ENCODE measurements at places on chromosomes 3 and 15.

DNA sequence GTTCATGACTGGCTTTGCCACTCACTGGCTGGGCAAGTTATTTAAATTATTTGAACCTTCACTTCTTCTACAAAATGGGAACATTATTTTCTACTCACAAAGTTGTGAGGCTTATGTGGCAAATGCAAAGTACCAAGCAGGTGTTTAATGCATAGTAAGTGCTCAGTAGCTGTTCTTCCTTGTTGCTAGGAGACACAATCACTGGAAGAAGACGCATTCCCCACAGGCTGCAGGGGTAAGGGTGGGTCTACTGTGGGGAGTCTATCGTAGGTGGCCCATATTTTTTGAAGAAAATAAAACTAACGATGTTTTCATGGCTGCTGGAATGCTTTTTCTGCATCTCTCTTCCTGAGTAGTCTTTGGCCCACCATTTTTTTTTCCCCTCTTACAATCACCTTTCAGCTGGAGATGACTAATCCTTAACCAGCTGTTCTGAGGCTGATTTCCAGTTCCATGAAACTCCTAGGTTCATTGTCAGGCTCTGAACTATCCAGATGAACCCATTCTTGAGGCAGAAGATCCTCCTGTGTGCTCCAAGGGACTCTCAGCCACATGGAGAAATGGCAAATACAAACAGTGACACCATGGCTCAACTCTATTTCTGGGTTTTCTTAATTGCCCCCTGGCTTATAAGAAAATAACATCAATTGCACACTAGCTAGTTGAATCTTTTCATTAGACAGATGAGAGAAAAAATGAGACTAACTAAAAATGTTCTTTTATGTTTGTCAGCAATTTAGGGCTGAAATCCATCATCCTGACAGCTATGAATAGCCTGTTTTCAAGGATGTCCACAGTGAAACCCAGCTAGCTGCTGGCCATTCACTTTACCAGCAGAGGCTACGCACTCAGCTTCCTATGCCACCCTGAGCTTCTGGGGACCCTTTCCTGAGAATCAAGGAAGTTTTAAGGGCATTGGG, 108.3 kb upstream of the ETV5 start:
- DNase-seq: no peak

DNA sequence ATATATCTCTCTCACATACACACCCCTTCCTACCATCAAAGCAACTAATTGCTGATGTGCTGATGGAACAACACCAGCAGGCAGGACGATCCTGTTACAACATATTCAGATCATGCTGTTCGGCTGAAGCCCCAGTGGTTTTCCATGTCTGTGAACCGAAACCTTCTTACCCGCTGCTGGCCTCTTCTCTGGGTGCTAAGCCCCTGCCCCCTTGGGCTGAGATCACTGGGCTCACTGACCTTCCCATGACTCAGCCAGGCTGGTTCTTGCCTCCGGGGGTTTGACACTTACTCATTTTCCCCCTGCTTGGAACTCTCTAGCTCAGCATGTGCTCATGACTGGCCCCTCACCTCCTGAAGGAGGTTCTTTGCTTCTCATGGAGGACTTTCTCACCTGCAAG, 122.0 kb upstream of the RGMA start:
- DNase-seq: no peak

- no peak for DNase-seq
Measured at GRCh38 chr3:24123596-24123995, 178.5 kb downstream of the NR1D2 start.

- no peak for DNase-seq
Measured at GRCh38 chr3:174441588-174442301, 417.4 kb upstream of the NAALADL2 start.

GRCh38 chr3:47868306-47868705, 65.4 kb downstream of the DHX30 start:
- DNase-seq: no peak

- no peak for DNase-seq
Measured at GRCh38 chr15:57647071-57647790, 55.5 kb downstream of the MYZAP start.

DNA sequence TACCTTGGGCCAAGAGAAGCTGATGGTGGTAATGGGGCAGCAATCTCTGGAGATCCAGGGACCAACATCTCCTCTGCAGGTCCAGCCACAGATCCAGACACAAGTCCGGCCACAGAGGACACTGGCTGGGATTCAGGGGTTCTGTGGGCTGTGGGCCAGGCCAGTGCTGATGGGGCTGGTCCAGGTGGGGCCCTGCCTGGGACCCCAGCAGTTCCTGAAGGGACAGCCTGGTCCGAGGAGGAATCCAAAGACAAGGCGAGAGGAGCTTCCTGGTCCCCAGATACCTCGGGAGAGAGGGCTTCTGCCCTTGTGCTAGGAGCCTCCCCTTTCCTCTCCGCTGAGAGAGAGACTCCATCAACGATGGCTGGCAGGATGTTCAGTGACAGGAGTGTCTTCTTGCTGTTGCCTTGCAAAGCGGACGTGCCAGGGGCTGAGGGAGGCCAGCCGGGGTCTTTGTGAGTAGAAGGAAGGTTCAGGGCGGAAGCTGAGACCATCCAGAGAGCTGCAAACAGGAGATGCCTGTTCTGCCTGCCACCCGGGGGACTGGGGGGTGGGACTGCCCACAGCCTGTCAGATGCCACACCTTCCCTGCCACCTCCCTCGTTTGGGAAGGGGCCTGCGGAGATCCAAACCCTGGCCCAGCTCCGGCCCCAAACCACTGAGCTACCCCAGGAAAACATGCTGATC, 24.5 kb upstream of the GOLGA6C start:
- DNase-seq: no peak

- no peak for DNase-seq
Measured at GRCh38 chr3:181252631-181253030, 263.1 kb upstream of the DNAJC19 start.

GRCh38 chr3:48595526-48596121, 495 bp upstream of the COL7A1 start:
- no peak for DNase-seq

GRCh38 chr3:48405971-48406370, 23.9 kb downstream of the PLXNB1 start:
- no peak for DNase-seq
